Colonic mucosa (tissue), 4 donors: ENCODE measurements at places on chromosomes 5 and 9. TPM values are rescaled to one million over a fixed set of nuclear protein-coding genes. Genes with fewer than 3 reads are reported as not detected.

DNA sequence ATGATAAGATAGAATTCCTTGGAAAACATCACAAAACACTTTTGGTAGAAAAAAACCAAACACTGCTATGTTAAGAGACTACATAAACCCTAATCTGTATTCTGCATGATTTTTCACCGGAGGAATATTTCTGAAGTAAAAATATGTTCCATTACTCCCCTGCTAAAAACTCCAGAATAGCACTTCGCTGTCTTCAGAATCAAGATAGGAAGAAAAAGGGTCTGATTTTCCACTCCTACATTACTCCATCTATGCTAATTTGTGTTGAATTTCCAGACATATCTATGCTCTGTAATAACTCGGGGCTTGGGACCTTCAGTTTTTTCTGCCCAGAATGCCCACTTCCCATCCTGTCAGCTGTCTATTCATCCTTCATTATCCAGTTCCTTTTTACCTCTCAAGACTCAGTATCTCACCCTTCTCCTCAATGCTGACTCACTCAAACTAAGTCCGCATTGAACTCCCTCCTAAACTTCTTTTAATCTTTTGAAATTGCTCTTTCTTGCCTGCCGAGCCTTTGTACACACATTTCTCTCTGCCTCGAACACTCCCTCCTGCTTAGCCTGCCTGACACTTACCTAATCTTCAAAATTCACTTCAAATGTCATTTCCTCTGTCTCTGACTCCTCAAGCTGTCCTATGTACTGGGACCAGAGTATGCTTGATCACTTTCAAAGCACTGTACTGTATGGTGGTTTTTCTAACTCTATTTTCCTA, 171.0 kb downstream of the ARRDC3 start:
- no peak for DNase-seq

DNA sequence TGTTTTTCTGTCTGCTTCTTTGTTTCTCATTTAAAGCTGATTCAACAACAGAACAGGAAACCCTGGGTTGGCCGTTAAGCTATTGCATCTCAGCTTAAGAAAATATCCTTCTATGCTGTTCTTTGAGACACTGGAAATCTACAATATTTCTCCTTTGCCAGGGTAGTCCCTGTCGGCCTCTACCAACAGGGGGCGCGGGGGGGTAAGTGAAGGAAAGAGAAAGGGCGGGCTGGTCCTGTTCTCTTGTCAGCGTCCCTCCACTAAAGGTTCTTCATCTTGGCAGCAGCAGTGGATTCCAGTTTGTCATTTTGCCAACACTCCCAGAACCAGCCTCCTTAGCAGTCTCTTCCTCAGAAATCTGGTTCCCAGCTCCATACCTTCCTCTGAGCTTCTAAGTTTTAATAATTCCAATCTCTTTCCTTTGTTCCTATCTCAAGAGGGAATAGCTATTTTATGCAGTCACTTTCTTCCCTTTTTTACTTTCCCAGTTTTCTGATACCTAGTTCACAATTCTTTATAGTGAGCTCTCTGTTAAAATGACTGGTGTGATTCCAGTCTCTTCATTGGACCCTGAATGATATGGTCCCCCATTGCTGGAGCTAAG, 222.3 kb downstream of the GLIS3 start:
- peak; percentile 93 for DNase-seq

DNA sequence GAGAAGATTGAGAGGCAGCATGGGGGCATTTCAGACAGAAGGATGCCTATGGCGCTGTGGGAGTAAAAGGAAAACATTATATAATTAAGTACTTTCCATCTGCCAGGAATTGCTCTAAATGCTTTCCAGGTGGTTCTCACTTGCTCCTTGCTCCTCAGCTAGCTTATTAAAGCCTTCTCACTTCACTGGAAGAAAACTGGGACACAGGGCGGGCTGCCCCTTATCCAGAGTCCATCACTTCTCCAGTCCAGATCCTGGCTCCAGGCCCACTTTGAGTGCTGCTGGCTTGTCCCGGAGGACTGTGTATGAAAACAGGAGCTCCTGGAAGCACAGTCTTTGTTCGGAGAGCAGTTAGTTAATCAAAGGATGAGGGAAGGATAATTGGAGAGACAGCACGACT, 409.9 kb upstream of the ADAMTS16 start:
- DNase-seq, result no peak

DNA sequence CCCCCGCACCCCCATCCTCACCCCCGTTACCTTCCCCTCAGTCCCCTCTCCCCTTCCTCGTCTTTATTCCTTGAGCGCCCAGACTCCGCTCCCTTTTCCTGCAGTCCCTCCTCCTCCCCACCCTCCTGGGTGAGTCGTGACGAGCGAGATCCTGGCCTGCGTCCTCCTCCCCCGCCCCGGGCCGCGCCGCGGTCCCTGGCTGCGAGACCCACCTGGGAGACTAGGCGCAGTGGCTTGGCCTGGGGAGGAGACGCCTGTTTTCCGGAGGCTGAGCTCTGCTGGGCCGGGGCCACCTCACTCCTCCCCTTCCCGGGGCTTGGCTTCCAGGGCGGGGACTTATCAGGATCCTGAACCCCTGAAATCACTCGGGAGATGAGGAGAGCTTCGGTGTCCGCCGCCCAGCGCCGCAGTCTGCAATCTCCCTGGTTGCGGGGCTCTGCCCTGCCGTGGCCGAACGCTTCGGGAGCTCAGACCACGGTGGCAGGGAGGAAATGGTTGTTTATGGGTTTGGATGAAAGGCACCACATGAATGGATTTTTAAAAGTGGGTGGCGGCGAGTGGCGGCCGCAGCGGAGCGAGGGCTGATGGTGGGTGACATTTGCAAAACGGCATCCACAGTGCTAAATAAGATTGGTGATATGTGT, 984 bp downstream of the STXBP1 start:
- DNase-seq, result peak; percentile 65

Gene ADAMTS6
- total RNA-seq, result 0.77 TPM

GRCh38 chr5:171397190-171397589, 9.5 kb downstream of the NPM1 start:
- DNase-seq, result no peak

GRCh38 chr9:89972535-89972934, 367.7 kb downstream of the GADD45G start:
- no peak for DNase-seq

Gene CNTFR
- total RNA-seq, result 1.8 TPM

- no peak for DNase-seq
Observed at GRCh38 chr5:45793638-45794532, 97.7 kb upstream of the HCN1 start.

Gene IFNA2
- not detected for total RNA-seq

GRCh38 chr5:117652958-117653280, 1078.3 kb upstream of the SEMA6A start:
- no peak for DNase-seq

DNA sequence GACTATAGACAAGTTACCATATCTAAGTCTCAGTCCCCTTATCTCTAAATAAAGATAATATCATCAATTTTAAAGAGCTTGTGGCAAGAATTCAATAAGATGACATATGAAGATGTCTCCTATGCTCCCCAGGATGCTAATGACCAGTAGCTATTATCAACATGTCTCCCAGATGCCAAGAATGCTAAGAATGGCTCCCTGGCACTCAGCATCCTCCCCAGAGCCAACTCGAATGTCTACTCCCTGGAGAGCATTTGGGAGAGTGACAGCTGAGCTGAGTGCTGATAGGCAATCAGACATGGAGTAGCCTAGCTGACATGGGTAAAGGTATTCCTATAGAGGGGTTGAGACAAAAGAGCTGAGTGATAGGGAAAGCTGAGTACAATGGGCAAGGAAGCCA, 15.9 kb downstream of the P4HA2 start:
- DNase-seq, result no peak

Gene CDHR2
- total RNA-seq, result 42.8 TPM

DNA sequence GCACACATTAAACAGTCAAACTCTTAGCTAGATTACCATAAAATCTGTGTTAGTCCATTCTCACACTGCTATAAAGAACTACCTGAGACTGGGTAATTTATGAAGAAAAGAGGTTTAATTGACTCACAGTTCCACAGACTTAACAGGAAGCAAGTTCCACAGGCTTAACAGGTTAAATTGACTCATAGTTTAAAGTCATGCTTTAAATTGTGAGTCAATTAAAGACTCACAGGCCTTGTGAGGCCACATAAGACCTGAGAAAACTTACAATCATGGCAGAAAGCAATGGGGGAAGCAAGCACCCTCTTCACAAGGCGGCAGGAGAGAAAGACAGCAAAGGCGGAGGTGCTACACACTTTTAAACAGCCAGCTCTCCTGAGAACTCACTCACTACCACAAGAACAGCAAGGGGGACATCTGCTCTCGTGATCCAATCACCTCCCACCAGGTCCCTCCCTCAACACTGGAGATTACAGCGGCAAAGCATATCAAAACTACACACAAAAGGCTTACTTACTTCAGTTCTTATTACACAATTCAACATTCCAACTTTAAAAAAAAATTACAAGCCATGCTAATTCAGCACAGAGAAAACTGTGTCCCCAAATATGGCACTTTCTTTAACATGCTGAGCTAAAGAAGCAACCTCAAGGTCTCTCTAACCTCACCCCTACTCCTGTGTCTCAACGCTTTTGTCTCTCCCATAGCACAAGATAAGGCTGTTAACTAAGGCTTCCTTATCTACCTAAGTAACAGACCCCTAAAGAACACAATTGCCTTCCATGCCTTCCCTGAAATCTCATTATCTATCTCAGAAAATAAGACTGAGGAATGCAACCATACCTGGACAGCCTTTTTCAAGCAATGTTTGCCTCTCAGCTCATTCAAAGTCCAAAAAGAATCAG, 805.1 kb downstream of the NR2F1-AS1 start:
- no peak for DNase-seq

GRCh38 chr9:77854258-77854915, 177.2 kb downstream of the GNAQ start:
- no peak for DNase-seq

GRCh38 chr9:134982311-134982710, 64.6 kb upstream of the FCN1 start:
- DNase-seq, result no peak

Gene SLCO4C1
- total RNA-seq, result 1.4 TPM

Gene LCN15
- total RNA-seq, result 3.4 TPM

Gene EGR1
- total RNA-seq, result 73.9 TPM

DNA sequence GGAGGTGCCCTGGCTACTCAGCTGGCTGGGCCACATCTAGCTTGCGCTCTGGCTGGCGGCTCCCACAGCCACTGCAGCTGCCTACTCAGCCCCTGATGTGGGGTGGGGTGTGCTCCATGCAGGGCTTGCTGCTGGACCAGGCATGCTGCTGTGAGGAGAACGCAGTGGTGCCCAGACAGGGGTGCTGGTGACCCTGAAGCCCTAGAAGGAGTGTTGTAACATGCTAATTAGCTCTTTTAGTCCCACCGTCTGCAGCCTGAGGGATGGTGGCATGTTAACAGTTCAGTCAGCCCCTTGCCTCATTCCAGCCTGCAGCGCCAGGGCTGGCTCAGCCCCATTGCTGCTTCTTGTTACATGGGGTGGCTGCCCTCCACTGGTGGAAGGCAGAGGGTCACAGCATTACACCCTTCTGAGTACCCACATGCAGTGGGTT, 642.3 kb downstream of the DMRTA1 start:
- no peak for DNase-seq

DNA sequence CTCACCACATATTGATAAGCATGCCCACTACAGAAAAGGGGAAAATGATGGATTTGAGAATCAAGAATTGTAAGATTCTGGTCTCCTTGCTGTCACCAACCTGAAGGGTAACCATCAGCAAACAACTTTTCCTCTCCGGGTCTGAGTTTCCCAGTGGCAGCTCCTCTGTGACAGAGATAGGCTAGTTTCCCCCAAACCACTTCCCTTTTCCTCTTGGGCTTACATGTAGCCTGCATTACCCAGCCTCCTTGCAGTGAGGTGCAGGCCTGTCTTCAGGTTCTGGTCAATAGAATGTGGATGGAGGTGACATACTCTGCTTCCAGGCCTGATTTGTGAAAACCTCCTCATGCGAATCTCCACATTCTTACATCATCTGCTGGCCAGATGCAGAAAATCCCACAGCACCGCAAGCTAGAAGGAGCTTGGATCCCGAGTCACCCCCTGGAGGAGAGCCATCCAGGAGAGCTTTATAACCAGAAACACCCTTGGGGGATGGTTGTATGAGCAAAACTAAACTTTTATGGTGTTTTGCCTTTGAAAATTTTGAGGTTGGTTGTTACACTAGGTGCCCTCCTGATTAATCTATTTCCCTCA, 206.1 kb downstream of the RGS3 start:
- no peak for DNase-seq

GRCh38 chr5:134879456-134879855, 5.3 kb downstream of the TXNDC15 start:
- no peak for DNase-seq

Gene SLC1A3
- total RNA-seq, result 0.50 TPM

DNA sequence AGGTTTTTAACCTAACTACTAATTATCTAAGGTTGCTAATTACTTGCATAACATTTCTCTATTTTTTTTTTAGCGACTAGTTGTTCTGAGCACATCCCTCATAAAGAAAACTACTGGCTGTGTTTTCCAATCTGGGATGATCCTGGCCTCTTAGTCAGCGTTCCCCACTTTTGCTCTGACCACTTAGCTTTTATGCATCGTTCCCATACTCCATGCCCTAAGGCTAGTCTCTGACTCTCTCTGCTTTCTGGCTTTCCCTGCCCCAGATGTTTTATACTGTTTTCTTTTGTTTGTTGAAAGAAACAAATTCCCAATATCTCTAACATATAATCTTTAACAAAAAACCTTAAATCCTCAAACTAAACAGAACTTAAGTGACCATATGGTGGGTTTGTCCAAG, 217.9 kb downstream of the SPATA31D1 start:
- DNase-seq, result no peak

Gene PFN3
- not detected for total RNA-seq

GRCh38 chr5:62727861-62728260, 149.2 kb downstream of the LRRC70 start:
- no peak for DNase-seq

Gene SHOC1
- total RNA-seq, result 0.37 TPM

- no peak for DNase-seq
Observed at GRCh38 chr9:123756484-123757106, 173.3 kb downstream of the DENND1A start.

- DNase-seq, result no peak
Observed at GRCh38 chr5:153618867-153619266, 128.4 kb downstream of the GRIA1 start.

GRCh38 chr9:126234681-126235335, 91.8 kb upstream of the MVB12B start:
- no peak for DNase-seq

Gene HDAC3
- total RNA-seq, result 36.6 TPM

DNA sequence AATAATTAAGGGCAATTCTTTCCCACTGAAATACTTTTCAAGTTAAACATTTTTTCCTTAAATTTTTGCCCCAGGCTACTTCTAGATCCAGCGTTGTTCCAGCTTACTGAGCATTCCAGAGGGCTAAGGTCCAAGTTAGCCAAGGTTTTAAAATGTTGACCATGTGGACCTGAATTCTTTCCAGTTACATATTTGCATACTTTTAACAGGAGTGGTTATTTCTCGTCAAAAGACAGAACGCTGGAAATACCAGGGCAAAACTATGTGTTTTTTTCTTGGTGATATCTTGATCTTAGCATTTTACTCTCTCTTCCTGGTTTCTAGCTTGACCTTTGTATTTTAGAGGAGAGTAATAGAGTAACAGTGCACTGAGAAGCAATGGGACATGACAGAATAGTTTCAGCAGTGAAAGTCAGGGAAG, 32.8 kb downstream of the TMC1 start:
- DNase-seq, result no peak
